ENCODE measurements at places on chromosomes 3 and 15.
A peak's percentile ranks its signal among the peaks of the same experiment; 100 is the strongest.

DNA sequence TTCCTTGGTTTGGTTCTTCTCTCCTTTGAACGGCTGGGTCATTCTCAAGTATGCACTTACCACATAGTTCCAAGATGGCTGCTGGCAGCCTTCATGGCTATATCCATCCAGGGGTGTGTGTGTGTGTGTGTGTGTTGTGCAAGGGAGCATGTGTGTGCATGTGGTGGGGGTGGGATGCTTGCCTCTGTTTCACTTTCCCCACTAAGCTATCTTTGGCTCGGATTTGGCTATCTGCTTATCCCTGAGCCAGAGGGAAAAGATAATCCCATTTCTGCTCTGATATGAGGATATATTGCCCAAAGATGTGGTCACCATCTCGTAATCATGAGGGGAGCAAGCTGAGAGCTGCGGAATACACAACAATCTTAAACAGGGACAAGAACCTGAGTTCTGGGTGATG is 26.2 kb downstream of the ANAPC13 start:
- no peak for DNase-seq

GRCh38 chr3:195160908-195161434 is 110.0 kb downstream of the XXYLT1 start:
- no peak for DNase-seq

DNA sequence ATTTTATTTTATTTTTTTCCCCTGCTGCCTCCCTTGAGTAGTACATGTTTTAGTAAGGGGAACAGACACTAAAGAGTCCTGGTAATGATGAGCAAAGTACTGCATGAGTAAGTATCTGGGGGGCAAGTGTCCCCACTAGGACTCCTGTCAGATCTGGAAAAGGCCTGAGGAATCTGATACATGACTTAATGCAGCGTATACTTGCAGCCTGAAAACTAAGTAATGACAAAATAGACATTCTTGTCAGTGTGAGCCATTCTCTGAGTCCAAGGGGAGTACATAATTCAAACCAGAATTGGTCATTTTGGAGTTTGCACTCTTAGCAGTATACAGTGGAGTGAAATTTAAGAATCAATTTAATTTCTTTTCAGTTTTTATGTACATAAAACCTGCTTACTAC is 27.5 kb downstream of the NXPE3 start:
- no peak for DNase-seq

DNA sequence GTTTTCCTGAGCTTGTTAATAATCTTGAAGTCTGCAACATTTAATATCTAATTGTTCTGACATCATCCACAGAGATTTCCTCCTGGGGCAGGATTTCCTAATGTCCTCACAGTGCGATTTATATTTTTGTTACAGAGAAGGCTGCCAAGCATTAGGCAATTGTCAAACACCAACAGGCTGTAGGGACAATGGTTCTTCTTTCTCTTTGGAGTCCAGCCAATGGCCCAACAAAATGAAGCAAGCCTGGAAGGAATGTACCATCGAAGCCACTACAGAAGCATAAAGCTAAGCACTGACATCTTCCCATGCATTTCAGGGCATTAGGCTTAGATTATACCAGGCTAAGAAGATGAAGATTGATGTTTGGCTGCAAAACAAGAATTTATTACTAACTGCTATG is 173.0 kb upstream of the FRMD4B start:
- no peak for DNase-seq

DNA sequence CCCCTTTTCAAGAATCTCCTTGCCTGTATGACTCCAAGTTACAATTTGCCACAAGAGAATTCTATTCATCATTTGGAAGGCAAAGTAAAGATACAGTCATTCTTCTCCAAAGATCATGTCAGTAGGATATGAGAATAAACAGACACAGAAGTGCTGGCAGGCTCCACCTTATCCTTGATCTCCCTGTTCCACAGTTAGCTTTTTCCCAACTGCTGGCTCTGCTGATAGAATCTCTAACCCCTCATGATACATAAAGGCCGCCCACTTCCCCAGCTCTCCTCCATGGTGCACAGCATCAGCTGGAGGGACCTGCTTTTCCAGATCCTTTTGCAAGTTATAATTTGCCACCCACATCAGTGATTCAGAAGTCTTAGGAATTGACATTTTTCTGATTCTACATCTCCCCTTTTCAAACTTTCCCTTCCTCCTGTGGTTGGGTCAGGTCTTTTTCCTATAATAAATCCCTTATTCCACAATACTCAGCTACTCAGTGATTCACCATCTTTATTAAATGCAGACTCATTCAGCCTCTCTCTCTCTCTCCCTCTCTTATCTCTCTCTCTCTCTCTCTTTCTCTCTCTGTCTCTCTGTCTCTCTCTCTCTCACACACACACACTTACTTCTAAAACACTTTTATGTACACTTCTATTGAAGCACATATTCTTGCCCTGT is 465.4 kb downstream of the GBE1 start:
- DNase-seq: no peak

DNA sequence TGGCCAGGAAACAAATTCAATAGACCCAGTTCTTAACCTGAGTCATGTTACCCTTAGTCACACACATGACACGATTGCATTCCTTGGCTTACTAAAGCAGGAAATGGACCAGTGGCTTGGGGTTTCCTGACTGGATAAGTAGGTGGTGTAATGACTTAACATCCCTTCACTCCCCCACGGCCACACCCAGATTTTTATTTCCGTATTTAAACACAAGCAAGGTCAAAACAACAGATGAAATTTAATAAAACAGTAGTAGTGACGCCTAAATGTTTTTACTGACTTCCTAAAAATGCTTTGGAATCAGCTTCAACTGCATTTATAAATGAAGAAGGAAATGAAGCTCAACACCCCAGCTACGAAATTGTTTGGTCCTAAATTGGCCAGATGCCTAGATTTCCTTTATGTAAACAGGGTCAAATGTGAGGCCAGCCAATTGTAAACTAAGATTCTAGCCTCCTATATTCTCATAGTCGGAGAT is 324.3 kb downstream of the CHST2 start:
- no peak for DNase-seq

GRCh38 chr15:100997442-100997841 is 78.3 kb downstream of the LRRK1 start:
- DNase-seq: no peak

GRCh38 chr3:25910997-25911396 is 121.1 kb downstream of the OXSM start:
- peak; percentile 45 for DNase-seq

GRCh38 chr3:113255100-113255853 is 43.9 kb downstream of the BOC start:
- no peak for DNase-seq

DNA sequence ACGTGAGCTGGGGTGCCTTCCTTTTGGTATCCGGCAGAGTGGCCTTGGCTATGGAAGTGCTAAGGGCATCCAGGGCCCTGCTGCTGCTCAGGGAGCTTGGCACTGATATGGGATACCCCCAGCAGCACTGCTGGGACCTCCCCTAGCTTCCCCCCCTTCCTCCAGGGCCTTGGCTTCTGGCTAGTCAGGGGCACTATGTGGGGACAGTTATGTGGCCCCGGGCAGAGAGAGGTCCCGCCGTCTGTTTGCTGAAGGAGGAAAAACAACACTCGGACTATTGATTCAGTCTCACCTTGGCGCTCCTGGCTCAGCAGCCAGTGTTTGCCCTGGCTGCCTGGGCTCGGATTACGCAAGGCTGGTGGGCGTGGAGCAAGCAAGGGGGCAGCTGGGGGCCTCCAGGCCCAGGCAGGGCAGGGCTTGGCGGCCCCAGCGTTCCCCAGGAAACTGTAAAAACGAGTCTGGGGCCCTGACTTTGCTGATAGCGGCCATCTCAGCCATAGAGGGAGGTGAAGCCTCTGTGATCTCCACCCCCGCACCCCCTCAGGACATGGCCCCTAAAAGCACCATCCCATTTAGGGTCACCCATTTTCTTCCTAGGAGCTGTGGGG is 5.7 kb downstream of the FURIN start:
- DNase-seq: no peak

- no peak for DNase-seq
These were observed 53.2 kb downstream of the LIPC start for GRCh38 chr15:58484791-58485600.

GRCh38 chr15:40320931-40321371 is 2.5 kb upstream of the INAFM2 start:
- DNase-seq: peak; percentile 51

GRCh38 chr3:105906345-105906744 is 37.5 kb upstream of the CBLB start:
- DNase-seq: no peak

DNA sequence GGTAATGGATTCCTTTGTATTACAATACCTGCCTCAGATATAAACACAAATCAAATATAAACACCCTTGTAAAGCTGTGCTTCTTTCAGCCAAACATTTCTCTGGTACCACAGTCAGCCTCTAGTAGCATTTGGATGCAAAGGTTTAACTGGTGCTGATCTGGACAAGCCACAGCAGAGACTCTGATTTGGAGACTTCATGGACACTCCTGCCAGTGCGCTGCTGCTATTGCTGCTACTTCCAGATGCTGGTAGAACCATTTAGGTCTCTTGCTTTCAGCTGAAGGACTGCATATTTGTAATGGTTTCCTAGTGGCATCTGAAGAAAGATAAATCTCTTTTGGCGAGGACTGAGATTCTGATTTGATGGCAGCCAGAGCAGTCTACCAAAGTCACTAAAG is 36.9 kb downstream of the NCK1 start:
- DNase-seq: no peak

Measured in stimulated activated CD4-positive, alpha-beta T cell treated with anti-CD3 and anti-CD28 coated beads, Interleukin-1b, Interleukin-23, amount 100 ng/mL, for 4 hours (primary cell).